ENCODE measurements at places on chromosomes 2 and 18.

DNA sequence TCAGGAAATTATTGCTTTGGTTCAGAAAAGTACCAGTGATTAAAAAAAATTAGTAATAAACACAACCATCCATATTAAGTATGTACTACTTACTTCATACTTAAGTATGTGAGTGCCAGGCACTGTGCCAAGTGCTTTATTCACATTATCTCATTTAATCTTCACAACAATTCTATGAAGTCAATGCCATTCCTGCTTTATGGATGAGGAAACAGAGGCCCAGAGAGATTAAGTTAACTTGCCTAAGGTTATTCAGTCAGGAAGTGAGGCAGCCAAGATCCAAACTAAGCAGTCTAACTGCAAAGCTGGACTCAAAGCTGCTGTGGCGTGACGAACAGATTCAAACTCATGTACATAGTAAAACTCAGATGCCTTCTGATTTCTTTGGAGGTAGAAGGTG, 22.3 kb downstream of the DTNB start:
- no peak for DNase-seq

GRCh38 chr2:44498551-44498950, 136.8 kb downstream of the CAMKMT start:
- no peak for DNase-seq

DNA sequence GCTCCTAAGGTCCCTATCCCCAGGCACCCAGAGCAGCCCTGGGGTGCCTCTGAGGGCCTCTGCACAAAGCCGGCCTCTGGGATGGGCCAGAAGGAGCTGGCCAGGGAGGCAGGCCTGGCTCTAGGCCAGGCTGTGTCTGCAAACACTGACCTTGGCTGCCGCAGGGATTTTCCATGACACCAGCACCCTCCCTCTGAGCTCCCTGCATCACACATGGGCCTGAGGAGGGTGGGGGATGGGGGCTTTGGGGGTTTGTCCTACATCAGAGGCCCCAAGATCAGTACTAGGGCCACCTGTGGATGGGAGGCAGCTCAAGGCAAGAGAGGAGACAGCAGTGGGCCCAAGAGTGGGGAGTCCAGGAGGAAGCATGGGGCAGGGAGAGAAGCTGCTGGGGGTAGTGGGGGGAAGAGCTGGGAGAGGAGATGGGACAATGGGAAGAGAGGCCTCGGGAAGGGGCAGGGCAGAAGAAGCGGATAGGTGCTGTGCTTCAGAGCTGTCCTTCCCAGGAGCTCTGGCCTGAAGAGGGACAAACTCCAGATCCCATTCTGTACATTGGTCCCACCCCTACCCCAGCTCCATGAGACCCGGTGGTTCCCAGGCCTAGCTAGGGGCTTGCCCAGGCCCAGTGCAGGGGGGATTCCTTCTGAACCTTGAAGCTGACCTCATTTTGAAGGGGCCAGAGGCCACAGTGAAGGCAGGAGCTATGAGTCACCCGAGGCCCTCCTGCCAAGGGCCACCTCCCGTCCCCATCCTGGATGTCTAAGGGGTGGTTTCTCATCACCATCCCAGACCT, 28.0 kb downstream of the KCNK3 start:
- peak; percentile 29 for DNase-seq

DNA sequence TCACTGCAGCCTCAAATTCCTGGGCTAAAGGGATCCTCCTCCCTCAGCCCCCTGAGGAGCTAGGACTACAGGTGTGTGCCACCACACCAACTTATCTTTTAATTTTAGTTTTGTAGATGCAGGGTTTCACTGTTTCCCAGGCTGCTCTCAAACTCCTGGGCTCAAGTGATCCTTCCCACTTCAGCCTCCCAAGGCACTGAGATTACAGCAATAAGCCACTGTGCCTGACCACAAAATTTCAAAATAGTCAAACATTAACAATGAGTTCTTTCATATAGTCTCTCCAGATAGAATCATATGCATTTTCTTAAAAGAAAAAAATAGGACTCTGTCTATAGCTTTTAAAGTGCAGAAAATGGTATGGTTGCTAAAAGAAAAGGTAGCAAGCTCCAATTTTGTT, 24.9 kb upstream of the PID1 start:
- no peak for DNase-seq

DNA sequence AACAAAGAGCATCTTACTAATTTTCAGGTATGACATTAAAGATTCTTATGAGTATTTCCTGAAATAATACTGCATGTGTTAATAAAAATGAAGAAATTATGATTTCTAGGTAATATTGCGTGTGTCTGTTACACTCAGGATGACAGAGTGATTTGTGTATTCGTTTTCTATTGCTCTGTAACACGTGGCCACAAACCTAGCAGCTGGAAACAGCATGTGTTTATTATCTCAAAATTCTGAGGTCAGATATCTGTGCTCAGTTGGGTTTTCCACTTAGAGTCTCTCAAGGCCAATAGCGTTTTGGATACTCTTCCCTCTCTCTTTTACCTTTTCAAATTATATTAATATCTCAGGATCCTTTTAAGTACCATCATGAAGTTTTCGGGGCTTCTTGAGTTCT, 667.9 kb upstream of the CDH7 start:
- no peak for DNase-seq

- no peak for DNase-seq
Observed at GRCh38 chr2:129720761-129721160, 258.7 kb upstream of the RAB6C start.

GRCh38 chr2:203238292-203238703, 520 bp upstream of the CYP20A1 start:
- no peak for DNase-seq

Data from HCT116 (cell line).